ENCODE measurements at places on chromosomes 4 and X.

GRCh38 chr4:829291-829690, 3.4 kb upstream of the CPLX1 start:
- DNase-seq, result no peak

DNA sequence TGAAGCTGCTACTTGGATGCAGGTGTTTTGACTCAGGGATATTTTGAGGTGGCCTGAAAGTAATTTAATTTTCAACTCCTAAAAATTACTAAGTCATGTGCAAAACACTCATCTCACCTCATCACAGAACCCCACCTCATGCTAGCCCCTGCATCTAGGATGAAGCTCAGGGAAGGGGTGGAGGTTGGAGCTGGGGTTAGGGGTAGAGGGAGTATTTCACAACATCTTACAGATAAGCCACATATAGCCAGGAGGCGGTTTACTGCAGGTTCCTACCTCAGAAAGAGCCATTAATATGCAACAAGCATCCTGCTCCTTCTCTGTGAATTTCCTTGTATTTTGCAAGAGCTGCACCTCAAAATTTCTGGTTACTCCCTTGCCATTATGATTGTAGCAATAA, 70.5 kb upstream of the TSPAN5 start:
- no peak for DNase-seq

- no peak for DNase-seq
Measured at GRCh38 chrX:23344238-23344903, 9.7 kb downstream of the PTCHD1 start.

GRCh38 chrX:129586446-129586845, 46.4 kb downstream of the OCRL start:
- no peak for DNase-seq

DNA sequence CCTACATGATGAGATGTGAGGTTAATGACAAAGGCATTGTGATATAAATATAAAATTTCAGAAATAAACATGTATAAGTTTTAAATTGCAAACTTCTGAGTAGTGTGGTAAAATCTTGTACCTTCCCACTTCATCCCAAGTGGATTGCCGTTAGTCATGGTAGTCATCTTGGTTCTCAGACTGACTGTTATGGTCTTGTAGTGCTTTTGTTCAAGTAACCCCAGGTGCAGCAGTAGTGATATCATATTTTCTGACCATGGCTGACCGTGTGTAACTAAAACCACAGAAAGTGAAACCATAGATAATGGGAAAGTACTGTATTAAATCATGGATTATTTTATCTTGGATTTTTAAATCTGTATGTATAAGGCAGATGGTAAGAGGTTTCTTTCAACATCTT, 74.8 kb upstream of the SLIT2 start:
- DNase-seq, result no peak

DNA sequence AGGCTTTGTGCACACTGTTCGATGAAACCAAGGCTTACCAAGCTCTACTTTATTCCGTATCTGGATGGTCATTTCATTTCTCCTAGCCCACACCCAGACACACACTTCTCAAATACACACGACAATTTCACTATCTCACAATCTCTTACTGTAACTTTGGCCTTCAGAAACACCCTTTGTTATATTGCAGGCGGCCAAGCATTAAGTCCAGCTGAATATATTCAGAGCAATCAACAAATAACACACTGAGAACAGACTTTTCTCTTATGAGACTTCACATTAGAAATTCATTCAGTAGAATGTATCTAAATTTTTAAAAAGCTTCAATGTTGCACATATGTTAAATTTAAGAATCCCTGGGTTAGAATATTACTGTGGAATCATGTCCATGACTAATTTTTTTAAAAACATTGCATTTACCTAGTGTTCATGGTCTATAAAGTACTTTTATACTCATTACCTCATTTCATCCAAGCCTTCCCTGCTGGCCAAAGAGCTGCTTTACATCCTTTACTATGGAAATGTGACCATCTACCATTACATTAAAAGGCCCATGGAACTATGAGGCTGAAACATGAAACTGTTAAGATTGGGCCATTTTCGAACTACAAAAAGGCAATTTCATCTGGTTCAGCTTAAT, 10.5 kb upstream of the MAGEB17 start:
- DNase-seq, result no peak

GRCh38 chrX:39388730-39389129, 587.5 kb downstream of the MID1IP1 start:
- no peak for DNase-seq

- no peak for DNase-seq
Measured at GRCh38 chr4:5142726-5143125, 91.4 kb downstream of the STK32B start.

DNA sequence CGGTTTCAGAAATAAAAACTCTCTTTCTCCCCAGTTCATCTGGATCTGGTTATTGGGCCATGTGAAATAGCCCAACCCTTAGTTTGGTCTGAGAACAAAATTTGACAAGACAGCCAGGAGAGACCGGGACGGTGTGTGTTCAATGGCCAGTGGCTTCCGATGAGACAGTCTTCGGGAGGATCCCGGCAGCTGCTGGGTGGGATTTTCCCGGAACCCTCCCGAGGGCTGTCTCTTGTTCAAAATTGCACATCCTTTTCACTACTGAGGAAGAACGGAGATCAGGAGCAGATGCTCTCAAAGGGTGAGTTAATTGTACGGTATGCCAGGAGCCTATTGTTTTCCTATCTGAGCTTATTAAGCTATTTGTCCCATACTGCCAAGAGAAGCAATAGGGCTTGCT, 166.5 kb downstream of the PRR32 start:
- DNase-seq, result no peak

DNA sequence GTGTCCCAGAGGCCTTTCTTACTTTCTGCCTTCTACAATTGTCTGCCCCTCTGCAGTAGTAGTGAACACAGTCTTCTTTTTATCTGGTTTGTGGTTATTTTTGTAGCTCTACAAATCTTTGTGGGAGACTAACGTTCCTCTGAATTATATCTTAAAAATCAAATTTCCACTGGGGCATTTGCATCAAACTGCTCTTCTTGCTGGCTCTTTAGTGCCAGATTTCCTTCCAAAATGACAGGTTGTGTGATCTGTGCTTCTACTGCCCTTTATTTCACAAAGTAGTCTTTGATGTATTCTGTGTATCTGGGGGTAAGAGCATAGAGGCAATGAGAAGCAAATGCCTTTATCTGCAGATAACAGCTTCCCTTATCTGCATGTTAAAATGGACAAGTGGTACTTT, 34.5 kb downstream of the TSPAN7 start:
- DNase-seq, result no peak

DNA sequence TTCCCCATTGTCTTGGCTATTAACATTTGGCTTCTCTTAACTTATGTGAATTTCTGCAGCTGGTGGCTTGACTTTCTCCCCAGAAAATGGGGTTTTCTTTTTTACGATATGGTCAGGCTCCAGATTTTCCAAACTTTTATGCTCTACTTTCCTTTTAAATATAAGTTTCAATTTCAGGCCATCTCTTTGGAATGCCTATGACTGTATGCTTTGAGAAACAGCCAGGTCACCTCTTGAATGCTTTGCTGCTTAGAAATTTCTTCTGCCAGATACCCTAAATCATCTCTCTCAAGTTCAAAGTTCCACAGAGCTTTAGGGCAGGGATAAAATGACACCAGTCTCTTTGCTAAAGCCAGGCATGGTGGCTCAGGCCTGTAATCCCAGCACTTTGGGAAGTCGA, 212.9 kb upstream of the SMIM31 start:
- no peak for DNase-seq

DNA sequence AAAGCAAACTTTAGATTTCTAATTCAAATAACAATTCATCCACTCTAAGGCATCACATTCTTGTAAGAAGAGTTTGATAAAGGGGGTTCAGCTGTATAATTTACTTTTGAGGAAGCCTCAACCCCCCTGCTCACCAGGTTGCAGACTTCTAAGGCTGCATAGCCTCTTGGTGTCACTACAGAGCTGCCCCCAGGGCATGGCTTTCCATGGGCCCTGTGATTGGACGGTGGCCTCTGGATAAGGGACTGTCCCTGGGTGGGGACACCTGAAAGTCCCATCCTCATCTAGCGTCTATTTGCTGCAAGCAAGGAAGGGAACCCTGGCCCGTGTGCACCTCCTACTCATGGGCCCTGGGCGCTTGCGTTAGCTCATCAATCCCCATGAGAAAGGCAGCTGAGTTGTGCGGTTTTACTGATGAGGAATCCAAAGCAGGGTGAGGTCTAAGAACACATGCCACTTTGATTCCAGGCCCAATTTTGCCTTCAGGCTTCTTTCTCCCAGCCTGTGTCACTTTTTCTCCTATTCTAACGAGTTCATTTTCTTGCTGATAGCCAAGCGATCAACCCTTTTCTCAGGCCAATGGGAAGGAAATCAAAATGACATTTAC, 51.8 kb downstream of the SCML1 start:
- no peak for DNase-seq

- no peak for DNase-seq
Measured at GRCh38 chrX:31845003-31845402, 773.2 kb upstream of the FTHL17 start.

- no peak for DNase-seq
Measured at GRCh38 chr4:134024251-134024650, 177.3 kb downstream of the PABPC4L start.

DNA sequence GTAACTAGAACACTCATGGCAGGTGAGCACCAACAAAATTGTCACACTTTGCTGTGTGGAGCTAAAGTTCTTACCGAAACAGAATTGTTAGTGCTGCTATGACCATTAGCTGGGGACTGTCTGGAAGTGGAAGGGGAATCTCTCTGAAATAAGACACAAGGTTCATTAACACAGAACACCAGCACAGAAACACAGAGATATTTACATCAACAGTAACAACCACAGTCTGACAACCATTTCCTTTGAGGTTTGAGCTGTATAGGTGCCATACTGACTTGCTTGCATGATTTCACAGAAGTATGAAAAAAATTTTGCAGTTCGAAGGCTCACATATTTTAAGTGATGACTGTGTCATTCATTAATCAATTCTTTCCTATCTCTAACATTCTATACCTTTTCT, 109.8 kb downstream of the NYX start:
- DNase-seq, result no peak

DNA sequence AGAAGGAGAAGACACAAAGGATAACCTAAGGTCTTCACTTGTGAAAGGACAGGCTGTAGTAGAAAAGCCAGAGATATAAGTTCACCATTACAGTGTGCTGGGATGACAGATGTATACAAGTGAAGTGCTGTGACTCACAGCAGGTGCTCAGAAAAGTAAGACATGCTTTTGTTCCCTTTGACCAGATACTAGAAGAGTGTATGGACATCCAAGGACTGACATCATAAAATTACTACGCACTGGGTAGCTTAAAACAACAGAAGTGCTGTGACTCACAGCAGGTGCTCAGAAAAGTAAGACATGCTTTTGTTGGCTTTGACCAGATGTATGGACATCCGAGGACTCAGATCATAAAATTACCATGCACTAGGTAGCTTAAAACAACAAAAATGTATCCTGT, 61.6 kb upstream of the BTC start:
- no peak for DNase-seq

DNA sequence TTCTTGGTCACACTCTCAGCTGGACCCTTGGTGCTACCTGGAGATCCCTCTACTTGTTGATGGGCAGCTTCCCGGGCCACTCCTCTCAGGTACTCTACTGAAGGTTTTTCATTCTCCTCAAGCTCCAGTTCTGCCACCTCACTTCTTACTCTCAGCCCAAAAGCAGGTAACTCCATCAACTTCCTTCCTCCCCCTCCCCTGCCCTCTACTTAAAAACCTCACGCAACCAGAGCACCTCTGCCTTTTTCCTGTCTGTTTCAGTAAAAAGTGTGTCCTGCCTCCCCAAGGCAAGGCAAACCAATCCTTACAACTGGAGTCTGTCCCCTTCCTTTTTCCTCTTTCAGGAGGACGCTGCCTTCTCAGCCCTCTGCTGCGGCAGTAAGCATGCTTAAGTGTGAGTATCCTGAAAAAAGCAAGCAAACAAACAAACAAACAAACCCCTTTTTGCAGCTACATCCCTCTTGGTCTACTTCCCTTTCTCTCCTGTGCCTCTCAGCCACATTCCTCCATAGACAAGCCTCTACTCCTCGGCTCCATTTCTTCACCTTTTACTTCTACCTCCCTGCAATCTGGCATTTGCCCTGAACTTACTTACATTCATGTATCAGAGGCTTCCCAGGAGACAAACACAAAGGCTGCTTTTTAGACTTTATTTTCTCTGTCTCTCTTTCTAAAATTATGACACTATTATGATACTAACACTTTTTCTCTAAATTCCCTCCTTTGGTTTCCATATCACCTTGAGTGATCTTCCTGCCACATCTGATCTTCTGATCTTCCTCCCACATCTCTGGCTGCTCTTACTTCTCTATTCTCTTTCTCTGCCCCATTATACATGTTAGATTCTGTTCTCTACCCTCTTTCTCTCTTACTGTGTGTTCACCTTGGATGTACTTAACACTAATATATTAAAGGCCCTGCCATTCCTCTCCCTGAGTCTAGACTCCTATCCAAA, 5.4 kb downstream of the ALPK1 start:
- no peak for DNase-seq

DNA sequence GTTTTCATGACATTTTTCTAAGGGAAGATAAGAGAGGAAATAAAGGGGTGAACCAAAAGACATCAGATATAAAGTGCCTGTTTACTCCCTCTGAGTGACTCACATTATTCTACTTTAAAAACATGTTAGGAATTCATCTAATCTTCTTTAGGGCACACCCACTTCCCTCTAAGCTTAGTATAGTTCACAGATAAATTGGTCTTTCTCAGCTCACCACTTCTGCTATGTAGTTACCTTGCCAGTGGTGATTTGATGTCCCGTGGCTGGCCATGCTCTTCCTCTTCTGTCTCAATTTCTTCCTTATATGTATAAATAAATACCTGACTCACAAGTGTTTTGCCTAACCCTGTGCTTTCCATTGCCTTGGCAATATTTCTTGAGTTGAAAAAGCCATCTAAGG, 96.8 kb downstream of the PDLIM5 start:
- DNase-seq, result no peak

- DNase-seq, result no peak
Measured at GRCh38 chrX:122770581-122770980, 413.5 kb upstream of the GRIA3 start.

- no peak for DNase-seq
Measured at GRCh38 chr4:53937918-53938317, 126.5 kb downstream of the CHIC2 start.

GRCh38 chr4:15469402-15470127, at the start of gene CC2D2A:
TSS of gene CC2D2A (plus strand) at chr4:15469882. CDS start at chr4:15475933, 6,051 bp downstream.
- DNase-seq, result no peak

DNA sequence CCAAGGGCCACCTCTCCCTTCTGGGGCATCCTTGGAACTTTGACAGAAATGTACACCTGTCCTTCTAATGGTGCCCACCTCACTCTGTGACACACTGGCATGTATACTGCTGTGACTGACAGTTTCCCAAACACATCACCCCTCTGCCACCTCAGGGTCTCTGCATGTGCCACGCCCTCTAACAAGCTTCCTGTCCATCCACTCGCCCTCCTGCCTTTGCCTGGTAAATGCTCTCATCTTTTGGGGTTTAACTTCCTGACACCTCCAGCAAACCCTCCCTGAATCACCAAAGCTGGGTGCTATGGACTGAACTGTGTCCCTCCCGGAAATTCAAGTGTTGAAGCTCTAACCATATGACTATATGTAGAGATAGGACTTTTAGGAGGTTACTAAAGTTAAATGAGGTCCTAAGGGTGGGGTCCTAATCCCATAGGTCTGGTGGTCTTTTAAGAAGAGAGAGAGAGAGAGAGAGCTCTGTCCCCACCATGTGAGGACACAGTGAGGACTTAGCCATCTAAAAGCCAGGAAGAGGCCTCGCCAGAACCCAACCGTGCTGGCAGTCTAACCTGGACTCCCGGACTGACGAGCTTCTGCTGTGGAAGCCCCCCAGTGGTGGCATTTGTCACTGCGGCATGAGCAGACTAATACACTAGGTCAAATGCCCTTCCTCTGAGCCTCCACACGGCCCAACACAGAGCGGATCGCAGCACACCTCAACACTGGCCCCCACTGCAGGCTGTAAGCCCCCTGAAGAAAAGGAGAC, 95.6 kb downstream of the AFAP1 start:
- DNase-seq, result peak; percentile 51

Data from stimulated activated CD4-positive, alpha-beta T cell treated with anti-CD3 and anti-CD28 coated beads, Interleukin-1b, Interleukin-23, amount 100 ng/mL, for 1 hour (primary cell).